AG08396 (cell line): ENCODE measurements at places on chromosomes 13 and 19.

- DNase-seq: peak; percentile 94
Observed at GRCh38 chr19:45506246-45506988, 862 bp upstream of the VASP start.

DNA sequence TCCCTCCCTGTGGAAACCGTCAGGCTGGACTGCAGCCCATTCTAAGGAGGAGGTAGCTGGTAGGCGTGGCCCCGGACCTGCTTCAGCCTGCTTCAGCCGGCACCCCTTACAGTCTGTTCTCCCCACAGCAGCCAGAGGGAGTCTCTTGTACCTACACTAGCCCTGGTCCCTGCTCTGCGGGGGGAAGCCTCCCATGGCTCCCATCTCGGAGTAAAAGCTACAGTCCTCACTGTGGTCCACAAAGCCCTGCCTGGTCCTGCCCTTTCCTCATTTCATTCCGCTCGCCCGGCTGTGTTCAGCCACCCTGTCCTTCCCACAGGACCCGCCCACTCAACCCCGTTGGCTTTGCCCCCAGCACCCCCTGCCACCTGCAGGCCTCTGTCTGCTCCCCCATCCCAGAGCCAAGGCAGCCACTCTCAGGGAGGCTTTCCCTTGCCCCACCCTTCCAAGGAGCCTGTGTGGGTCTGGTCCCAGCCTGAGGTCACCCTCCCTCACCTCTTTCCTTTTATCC is 1.3 kb downstream of the PGLYRP1 start:
- no peak for DNase-seq

DNA sequence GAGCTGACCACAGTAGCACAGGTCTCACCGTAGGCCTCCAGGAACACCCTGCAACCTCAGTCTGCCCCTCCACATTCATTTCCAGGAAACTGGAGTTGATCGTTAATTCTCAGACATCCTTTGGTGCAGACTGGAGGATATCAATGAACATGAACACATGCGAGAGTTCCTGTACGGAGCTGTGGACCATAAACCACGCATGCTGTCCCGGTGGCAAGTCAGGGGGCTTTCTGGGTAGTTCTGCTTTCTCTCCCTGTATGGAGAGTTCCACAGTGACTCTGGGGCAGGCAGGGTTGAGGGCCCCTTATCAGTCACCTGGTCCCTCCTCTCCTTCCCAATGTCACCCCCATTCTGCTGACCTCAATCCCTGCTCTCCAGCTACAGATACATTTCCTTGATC is 55.5 kb upstream of the URI1 start:
- no peak for DNase-seq

- no peak for DNase-seq
Observed at GRCh38 chr19:46761418-46761831, 15.2 kb upstream of the STRN4 start.

GRCh38 chr13:77595166-77595810 is 59.8 kb downstream of the SCEL start:
- no peak for DNase-seq

GRCh38 chr19:18119717-18120105 is 22.1 kb downstream of the MAST3 start:
- DNase-seq: no peak

DNA sequence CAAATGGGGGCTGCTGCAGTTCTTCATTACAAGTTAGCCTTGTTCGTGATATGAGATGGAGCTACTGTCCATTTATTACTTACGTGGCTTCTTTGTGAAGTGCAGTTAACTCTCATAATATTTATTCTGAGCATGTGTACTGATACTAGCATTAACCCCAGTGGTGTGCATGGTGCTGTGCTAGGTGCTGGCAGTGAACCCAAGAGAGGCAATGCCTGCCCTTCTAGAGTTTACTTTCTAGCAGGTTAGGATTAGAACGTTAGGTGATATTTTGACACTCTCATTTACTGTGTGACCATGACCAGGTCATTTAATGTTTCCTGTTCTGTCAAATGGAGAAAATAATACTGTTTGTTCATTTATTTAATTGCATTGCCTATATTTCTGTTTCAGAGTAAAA is 16.9 kb downstream of the PIBF1 start:
- no peak for DNase-seq

DNA sequence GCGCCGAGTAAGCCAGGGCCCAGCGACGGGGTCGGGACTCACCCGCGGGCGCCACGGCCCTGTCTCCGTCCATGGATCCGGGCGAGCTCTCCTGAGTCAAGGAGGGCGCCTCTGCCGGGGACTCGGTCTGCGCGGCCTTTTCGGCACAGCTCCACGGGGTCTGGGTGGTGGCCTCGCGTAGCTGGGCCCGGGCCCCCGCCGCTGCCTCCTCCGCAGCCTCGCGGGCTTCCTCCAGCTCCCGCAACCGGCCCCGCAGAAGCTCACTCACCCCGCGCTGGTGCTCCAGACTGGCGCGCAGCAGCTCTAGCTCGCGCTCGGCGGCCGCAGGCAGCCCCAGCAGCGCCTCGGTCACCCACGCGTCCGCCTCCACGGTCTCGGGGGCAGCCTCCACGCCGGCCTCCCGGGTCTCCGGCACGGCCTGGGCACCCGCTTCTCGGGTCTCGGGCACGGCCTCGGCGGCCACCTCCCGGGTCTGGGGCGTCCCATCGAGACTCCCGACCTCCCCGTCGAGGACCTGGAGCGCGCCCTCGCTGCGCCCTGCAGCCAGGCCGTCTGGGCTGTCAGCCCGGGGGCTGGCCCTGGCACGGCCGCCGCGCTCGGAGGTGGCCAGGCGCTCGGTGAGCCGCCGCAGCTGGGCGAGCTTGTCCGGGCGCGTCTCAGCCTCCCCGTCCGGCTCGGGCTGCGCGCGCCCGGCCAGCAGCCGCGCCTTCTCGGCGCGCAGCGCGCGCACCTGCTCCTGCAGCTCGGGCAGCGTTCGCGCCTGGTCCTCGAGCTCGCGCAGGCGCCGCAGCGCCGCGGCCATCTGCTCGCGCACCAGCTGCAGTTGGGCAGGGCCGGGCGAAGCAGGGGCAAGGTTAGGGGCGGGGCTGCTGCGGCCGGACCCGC is 8.4 kb downstream of the KANK3 start:
- DNase-seq: peak; percentile 84

- no peak for DNase-seq
Observed at GRCh38 chr19:1225440-1226226, 12.2 kb downstream of the CBARP start.

GRCh38 chr13:100314132-100314910 is 225.4 kb downstream of the PCCA start:
- DNase-seq: no peak

- no peak for DNase-seq
Observed at GRCh38 chr13:26400545-26400944, 146.6 kb downstream of the CDK8 start.

- no peak for DNase-seq
Observed at GRCh38 chr13:102848956-102849355, 3.1 kb downstream of the ERCC5 start.

DNA sequence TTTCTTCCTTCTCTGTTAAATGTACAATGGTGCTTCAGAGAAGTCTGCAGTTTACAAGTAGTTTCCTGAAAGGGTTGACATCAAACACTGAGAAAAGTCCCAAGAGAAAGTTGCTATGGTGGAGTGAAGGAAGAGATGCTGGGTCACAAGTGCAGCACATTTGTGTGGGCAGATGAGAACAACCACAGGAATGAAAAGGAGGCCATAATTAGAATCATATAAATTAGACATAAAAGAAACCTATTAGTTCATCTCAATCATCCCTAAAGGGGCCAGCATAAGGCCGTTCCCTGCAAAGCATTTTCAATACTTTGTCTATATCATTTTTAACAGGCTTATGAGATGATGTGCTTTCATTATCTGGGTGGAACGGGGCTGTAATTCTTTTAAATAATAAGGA is 359.2 kb downstream of the IRS2 start:
- DNase-seq: no peak

- peak; percentile 52 for DNase-seq
Observed at GRCh38 chr19:53394522-53394973, 401 bp upstream of the ZNF765 start.

GRCh38 chr19:39951065-39951650 is 16.7 kb upstream of the FCGBP start:
- no peak for DNase-seq

- DNase-seq: no peak
Observed at GRCh38 chr19:19541616-19542015, 3.6 kb downstream of the CILP2 start.

GRCh38 chr19:44051650-44052402 is at the start of gene ZNF223:
Gene ZNF223 (plus strand): TSS chr19:44052036. CDS start chr19:44055177, 3,141 bp downstream.
- peak; percentile 95 for DNase-seq

DNA sequence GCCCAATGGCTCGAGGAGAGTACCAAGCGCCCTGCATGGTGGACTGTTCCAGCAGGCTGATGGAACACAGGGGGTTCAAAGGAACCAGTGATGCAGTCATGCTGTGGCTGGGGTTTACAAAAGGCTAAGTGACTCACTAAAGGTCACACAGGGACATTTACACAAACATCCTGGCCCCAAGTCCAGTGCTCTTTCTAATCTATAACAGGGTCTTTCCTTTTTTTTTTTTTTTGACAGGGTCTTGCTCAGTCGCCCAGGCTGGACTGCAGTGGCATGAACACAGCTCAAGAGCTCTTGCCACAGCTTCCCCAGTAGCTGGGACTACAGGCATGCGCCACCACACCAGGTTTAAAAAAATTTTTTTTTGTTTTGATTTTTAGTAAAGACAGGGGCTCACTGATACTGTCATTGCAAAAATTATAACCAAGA is 2.8 kb upstream of the SLC25A15 start:
- peak; percentile 56 for DNase-seq

GRCh38 chr19:5823579-5824281 is 15.8 kb downstream of the FUT6 start:
- no peak for DNase-seq

GRCh38 chr19:10114651-10115391 is 3.3 kb downstream of the P2RY11 start:
- DNase-seq: no peak

DNA sequence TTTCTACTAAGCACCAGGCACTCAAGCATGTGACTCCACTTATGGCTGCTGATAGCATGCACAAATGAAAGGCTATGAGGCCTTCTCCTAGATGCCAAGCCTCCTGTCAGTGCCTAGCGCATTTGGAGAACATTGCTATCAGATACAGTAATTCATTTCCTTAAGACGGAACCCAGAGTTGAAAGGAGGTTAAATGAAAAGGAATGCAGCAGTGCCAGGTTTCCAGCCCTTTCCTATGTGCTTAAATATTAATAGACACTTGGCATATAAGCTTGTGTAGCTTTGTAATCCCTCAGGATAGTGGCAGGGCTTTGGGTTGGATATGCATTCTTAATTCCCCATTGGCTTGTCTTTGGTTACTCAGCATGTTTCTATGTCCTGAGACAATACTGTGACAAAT is 140.1 kb upstream of the FRY start:
- DNase-seq: no peak

GRCh38 chr19:46868025-46868802 is 7.4 kb downstream of the ARHGAP35 start:
- no peak for DNase-seq

GRCh38 chr19:10583036-10583776 is 3.9 kb downstream of the AP1M2 start:
- DNase-seq: no peak

- peak; percentile 69 for DNase-seq
Observed at GRCh38 chr13:20127562-20128458, 33.0 kb downstream of the GJA3 start.

- DNase-seq: no peak
Observed at GRCh38 chr13:108060111-108060510, 155.2 kb downstream of the LIG4 start.

DNA sequence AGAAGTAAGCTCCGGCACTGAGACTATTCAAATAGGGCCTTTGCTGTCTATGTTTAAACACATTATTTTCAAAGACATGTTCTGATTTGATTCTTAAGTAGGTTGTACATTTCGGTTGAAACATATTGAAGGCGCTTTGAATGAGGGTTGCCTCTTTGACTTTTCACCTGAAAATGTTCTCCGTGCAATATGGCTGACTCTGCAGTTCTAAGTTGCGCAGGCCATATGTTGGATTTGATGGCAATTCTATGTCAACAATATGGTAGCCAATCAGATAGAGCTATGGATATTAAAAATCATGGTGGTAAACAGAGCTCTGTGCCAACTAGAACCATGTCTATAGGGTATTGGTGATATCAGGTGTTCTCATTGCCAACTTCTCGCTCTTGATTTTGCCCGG is 307.3 kb downstream of the NALCN start:
- no peak for DNase-seq

- no peak for DNase-seq
Observed at GRCh38 chr13:81480634-81481033, 1139.7 kb upstream of the SPRY2 start.

GRCh38 chr13:86591862-86592261 is 792.6 kb upstream of the SLITRK6 start:
- DNase-seq: no peak

- no peak for DNase-seq
Observed at GRCh38 chr13:95656386-95657015, 12.0 kb upstream of the DZIP1 start.

DNA sequence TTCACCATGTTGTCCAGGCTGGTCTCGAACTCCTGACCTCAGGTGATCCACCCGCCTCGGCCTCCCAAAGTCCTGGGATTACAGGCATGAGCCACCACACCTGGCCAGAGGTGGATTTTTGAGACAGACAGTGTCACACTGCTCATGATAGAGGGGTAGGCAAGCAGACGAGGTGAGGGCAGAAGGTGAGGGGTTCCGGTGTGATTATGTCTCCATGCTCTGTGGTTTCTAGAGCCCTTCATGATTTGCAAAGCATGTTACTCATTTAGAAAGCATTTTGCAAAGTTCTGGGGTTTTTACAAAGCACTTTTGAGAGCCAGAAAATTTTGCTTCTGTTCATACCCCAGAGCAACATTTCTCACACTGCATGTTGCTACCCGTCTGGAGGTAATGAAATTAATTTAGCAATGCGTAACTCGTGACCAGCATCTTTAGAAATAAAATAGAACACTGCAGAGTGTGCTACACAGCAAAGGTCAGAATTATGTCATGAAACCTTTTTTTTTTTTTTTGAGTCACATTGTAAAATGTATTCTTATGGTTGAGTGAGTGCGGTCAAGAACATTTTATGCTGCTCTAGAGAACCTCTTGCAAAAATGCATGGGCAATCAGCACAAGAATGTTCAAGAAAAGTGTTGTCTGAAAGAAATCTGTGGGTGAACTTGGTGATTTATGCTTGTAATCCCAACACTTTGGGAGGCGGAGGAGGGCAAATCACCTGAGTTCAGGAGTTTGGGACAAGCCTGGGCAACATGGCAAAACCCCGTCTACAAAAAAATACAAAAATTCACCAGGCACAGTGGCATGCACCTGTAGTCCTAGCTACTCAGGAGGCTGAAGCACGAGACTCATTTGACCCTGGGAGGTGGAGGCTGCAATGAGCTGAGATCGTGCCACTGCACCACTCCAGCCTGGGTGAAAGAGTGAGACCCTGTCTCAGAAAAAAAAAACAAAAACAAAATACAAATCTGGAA is 58.0 kb downstream of the MAP4K1 start:
- no peak for DNase-seq

GRCh38 chr13:70874636-70875035 is 766.4 kb upstream of the KLHL1 start:
- DNase-seq: no peak
